Activated T-cell treated with anti-CD3 and anti-CD28 coated beads, Interleukin-2, amount 50 U/mL, for 72 hours (primary cell): ENCODE measurements at places on chromosomes 12 and 14.

DNA sequence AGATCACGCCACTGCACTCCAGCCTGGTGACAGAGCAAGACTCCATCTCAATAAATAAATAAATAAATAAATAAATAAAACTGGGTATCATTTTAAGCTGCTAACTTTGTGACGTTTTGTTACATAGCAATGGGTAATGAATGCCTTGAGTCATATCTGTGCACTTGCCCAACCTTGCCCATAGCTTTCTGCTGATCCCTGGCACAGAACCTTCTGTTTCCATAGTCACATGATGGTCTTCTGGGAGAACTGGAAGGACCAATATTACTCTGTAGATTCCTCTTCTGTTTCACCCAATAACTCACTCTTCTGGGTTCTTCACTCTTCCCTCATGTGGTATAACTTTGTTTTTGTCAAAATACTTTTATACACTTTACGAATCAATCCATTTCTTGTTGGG is 140.8 kb downstream of the SCARB1 start:
- DNase-seq, result no peak

DNA sequence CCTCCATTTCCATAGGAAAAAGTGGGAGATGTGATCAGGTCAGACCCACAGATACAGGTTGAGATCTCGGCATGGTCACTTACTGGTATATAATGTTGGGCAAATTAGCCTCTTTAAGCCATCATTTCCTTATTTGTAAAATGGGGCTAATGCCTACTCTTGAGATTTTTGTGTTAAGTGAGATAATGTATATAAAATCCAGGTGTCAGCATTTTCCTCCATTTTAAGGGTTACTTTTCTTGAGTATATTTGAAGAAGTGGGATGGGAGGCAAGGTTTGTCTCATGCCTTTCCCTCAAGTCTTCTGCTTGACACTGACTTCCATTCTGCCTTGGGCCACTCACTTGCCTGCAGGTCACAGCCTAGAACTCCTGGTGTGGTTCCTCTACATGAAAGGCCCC is 10.1 kb upstream of the POU6F1 start:
- no peak for DNase-seq

GRCh38 chr14:93962701-93963601 is 13.4 kb downstream of the ASB2 start:
- DNase-seq, result peak; percentile 72

DNA sequence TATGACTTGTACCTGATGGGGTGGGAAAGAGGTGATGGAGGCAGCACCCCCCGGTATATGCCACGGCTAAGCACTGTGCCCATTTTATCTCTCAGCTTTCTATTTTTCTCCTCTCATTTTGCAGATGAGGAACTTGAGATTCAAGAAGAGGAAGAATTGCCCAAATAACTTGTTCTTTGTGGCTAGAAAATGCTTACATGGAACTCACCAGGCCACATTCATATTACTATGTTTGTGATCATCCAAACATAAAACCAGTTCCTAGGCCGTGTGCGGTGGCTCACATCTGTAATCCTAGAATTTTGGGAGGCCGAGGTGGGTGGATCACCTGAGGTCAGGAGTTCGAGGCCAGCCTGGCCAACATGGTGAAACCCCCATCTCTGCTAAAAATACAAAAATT is 14.5 kb upstream of the PSMD9 start:
- no peak for DNase-seq

DNA sequence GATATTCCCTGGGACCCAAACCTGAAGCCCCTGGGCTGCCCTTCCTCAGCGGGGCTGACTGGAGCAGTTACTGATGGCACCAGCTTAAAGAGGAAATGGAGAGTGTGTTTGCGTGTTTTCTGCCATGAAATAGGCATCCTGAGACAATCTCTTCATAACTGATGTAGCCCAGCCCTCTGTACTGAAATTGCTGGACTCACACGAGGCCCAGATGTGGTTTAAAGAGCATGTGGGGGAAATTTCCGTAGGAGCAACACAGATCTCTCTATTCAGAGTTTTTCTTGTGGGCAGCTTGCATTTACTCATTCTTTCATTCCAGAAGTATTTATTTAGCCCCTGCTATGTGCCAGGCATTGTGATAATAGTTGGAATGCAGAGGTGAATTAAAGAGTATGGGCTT is 782.1 kb upstream of the TBX3 start:
- no peak for DNase-seq

DNA sequence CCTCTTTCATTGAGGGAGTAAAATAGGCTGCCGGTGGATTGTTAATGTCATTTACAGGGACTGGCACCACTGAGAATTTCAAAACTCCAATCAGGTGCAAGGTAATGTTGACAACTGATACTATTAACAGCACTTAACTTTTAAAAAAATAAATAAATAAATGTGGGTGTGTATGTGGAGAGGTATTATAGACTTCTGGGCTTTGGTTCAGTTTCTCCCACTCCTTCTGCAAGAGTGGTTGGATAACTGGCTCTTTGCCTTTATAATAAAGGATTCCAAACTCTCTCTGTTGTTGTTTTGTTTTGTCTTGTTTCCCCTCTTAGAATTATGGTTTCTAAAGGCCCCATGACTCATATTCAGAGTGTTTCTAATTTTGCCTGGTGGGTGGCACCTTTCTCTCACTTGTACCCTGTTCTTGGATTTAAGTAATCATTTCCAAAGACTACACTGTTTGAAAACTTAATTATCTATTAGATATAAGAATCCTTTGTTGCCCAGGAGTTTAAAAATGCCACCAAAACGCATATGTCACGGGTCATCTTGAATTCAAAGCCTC is 151.6 kb upstream of the ARID2 start:
- DNase-seq, result no peak
